H7 (cell line): ENCODE measurements at places on chromosomes 2 and 18. TPM values are rescaled to one million over a fixed set of nuclear protein-coding genes. Genes with fewer than 3 reads are reported as not detected.

Gene MROH2A
- total RNA-seq = not detected in 2 replicates

Gene FAM124B
- total RNA-seq = 0.22 and 0.31 TPM in 2 replicates

Gene CYRIA
- 1.5 and 1.7 TPM in 2 replicates for total RNA-seq

Gene TSGA10
- total RNA-seq = 1.1 and 3.5 TPM in 2 replicates

Gene TWIST2
- total RNA-seq = 7.1 and 8.1 TPM in 2 replicates

Gene FOXI3
- total RNA-seq = 1.7 and 2.7 TPM in 2 replicates

Gene DYNAP
- not detected in 2 replicates for total RNA-seq

Gene EFR3B
- 3.3 and 3.4 TPM in 2 replicates for total RNA-seq

Gene CIAO1
- 108 and 111 TPM in 2 replicates for total RNA-seq

Gene COA5
- 19.7 and 28.6 TPM in 2 replicates for total RNA-seq

Gene EN1
- not detected in 2 replicates for total RNA-seq

Gene STAT4
- 0.41 and 1.5 TPM in 2 replicates for total RNA-seq

Gene AQP4
- 0.69 and 1.00 TPM in 2 replicates for total RNA-seq

Gene FAM228A
- total RNA-seq = 0.14 and 0.18 TPM in 2 replicates

Gene CD226
- not detected in 2 replicates for total RNA-seq

Gene IL36A
- not detected in 2 replicates for total RNA-seq

Gene DSC1
- 0.04 TPM in 1 of 2 replicates, not detected in the other for total RNA-seq

Gene CLIP4
- total RNA-seq = 0.30 and 2.0 TPM in 2 replicates
